ENCODE measurements at places on chromosomes 2 and 18. TPM values are rescaled to one million over a fixed set of nuclear protein-coding genes. Genes with fewer than 3 reads are reported as not detected.

Gene KLHL41
- total RNA-seq, result 0.21 TPM

DNA sequence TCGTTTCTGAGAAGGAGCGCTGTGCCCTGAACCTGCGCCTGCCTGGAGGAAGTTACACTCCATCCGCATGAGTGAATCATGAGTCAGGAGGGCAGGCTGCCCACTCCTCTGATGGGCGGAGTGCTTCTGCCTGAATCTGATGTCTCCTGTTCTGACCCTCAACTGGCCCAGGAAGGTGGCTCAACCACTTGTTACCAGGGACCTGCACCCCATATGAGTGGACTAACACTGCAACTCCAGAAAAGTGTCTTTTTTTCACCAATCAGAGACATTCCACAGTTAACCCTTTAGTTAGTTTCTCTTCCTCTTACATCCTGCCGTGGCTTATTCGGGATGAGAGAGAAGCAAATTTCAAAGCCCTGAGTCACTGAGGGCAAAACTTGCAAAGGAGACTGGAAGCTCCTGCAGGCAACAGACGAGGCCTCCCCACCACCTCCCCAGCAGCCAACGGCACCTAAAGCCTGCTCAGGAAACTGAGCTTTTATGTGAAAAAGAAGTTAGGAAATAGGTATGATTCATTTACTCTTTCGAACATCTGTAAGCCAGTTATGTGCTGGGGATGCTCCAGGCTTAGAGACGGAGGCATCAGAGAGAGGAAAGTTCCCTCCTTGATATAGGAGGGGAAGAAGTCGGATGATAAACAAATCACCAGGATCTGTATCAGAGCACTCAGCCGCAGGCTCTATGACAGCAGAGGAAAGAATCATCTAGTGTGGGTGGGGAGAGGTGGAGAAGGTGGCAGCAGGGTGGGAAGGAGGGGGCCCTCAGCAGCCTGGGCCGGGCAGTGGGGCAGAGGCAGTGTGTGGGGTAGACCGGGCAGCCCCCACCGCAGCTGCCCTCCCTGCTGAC, 30.9 kb downstream of the MBP start:
- DNase-seq, result peak; percentile 84

GRCh38 chr2:43806719-43807031, 32.0 kb downstream of the ABCG5 start:
- no peak for DNase-seq

DNA sequence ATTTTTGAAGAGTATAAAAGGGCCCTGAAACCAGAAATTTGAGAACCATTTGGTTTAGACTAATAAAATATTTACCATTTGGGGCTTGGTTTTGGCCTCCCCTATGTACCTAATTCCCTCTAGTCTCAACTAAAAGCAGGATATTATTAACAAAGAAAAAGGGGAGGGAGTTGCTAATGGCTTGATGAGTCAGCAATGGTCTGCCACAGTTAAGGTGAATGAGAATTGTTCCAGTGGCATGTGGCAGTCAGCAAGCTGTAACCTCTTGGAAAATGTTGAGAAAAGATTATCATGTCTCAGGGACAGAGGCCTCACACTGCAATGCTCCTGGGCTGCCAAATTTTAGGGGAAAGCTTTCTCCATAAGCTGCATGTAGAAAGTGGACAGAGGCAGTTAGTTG, 20.1 kb upstream of the SLC39A10 start:
- DNase-seq, result no peak

DNA sequence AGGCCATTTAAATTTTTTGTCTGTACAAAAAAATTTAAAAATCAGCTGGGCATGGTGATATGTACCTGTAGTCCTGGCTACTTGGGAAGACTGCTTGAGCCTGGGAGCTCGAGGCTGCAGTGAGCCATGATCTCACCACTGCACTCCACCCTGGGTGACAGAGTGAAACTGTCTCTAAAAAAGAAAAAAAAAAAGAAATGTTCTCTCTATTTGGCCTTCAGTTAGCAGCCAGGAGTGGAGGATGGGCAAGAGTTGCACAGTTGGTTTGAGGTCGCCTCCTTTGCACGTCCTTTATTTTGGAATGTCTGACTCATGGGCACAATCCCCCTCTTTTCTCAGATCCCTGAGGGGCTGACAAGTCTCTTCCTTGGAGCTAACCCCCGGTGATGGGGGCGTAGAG, 26.3 kb downstream of the ITM2C start:
- DNase-seq, result no peak

DNA sequence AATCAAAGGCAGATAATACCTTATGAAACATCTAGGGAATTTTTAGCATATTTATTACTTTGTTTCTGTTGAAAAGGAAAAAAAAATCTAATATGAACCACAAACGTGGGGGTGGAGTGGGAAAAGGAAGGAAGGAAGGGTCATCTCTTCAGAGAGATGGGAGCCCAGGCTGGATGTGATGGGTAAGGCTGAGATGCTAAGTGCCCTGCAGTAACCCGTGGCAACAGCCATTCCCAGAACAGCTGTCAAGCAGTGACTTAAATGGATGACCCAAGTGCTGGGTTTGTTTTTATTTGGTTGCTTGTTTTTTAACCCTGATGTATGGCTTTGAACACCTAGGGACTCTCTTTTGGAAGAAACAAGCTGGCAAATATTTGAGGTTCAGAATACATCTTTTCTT, 50.7 kb upstream of the KLF7 start:
- DNase-seq, result no peak

DNA sequence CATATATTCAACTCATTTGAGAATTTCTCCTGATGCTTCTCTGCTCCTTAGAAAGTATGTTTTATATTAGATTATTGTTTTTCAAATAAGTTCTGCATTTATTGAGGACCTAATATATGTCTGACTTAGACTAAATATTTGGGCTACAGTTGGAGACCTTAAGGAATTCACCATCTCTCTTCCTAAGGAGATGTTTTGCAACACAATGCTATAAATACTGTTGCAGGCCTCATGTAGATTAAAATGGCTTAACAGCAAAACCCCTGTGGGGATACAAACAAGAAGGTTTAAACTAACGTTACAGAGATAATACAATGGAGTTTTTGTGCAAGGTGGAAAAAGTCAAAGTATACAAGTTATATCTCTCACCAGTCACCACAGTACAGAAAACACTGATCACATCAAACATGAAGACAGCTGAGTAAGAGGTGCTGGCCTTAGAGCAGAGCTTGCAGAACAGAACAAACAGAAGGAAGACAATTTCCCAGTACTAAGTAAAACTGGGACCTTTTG, 20.1 kb upstream of the BMPR2 start:
- no peak for DNase-seq

- no peak for DNase-seq
Observed at GRCh38 chr2:116582850-116583249, 1231.6 kb upstream of the DDX18 start.

Data from ascending aorta (tissue), 2 donors.